ENCODE measurements at places on chromosomes 2 and 18.

GRCh38 chr18:77208964-77209363 lies 40.7 kb upstream of the GALR1 start:
- DNase-seq = peak; percentile 69
- H3K4me1 ChIP-seq = no peaks in the 10 kb centered on the region
- H3K36me3 ChIP-seq = no peaks in the 10 kb centered on the region
- H3K27me3 ChIP-seq = no peaks in the 10 kb centered on the region
- no peak overlapping the region for H3K4me3 ChIP-seq

GRCh38 chr18:22349317-22349898 lies 68.3 kb downstream of the CTAGE1 start:
- DNase-seq = no peak
- H3K36me3 ChIP-seq = no peaks in the 10 kb centered on the region
- peaks cover 20% of the 10 kb centered on the region for H3K27me3 ChIP-seq
- H3K4me1 ChIP-seq = peaks cover 46% of the 10 kb centered on the region
- H3K27ac ChIP-seq = peak overlapping the region; percentile 66

DNA sequence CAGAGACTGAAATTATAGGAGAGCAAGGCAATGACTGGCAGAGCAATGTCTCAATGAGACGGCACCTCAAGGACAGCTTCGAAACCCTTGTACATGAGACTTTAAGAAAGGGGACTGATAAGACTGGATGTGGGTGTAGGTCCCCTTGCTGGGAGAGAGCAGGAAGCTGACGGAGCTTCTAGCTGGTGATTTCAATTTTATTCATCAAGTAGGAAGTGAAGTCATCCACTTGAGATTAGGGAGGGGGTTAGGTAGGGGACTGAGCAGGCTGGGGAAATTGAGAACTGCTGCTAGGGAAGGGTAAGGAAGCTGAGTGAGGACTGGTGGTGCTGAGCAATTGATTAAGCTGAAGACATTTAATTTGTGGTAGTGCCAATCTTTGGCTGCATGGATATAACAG lies 99.5 kb upstream of the ITGB6 start:
- H3K27ac ChIP-seq = no peak overlapping the region
- no peak overlapping the region for H3K4me3 ChIP-seq
- H3K36me3 ChIP-seq = peaks cover 34% of the 10 kb centered on the region
- H3K27me3 ChIP-seq = no peaks in the 10 kb centered on the region

- no peaks in the 10 kb centered on the region for H3K36me3 ChIP-seq
- H3K27ac ChIP-seq = no peak overlapping the region
- peaks cover 7% of the 10 kb centered on the region for H3K4me1 ChIP-seq
- H3K4me3 ChIP-seq = no peak overlapping the region
- no peak for DNase-seq
Measured at GRCh38 chr18:44508474-44508873, 172.2 kb upstream of the SETBP1 start.

- no peak overlapping the region for H3K4me3 ChIP-seq
- H3K27ac ChIP-seq = peak overlapping the region; percentile 27
- H3K4me1 ChIP-seq = peaks cover 31% of the 10 kb centered on the region
- peaks cover 10% of the 10 kb centered on the region for H3K36me3 ChIP-seq
- no peaks in the 10 kb centered on the region for H3K27me3 ChIP-seq
Measured at GRCh38 chr18:58615140-58616132, 13.5 kb downstream of the ALPK2 start.

DNA sequence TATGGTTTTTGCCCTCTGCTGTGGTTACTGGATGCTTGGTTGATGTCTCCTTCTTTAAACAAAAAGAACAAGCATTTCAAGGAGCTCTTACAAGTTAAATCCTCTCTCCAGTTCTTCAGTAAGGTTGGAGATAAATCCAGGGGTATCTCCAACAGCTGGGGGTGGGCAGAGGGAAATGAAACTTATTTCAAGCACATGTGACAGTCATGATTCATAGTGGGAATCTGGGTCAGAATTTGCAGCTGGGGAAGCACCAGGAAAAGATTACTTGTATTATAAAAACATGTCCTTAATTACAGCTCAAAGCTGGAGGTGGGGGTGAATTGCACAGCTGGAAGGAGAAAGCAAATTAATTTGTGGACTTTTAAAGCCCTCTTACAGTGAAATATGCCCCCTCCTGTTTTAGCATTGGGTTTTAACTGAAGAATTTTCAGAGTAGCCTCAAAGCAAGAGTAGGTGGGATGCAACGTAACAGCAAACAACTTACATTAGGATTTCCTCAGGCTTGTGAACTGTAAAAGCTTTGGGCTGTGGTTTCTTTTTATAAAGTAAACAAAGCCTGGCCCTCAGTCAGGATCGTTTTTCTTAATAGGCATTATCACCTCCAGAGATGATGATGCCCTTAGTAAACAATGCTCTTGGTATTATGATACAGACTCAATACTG lies 596.4 kb downstream of the NYAP2 start:
- peaks cover 3% of the 10 kb centered on the region for H3K4me1 ChIP-seq
- H3K4me3 ChIP-seq = no peak overlapping the region
- no peak overlapping the region for H3K27ac ChIP-seq
- H3K27me3 ChIP-seq = no peaks in the 10 kb centered on the region
- no peaks in the 10 kb centered on the region for H3K36me3 ChIP-seq

GRCh38 chr2:165348441-165348840 lies 109.2 kb downstream of the SCN2A start:
- H3K27me3 ChIP-seq = no peaks in the 10 kb centered on the region
- H3K4me3 ChIP-seq = no peak overlapping the region
- no peaks in the 10 kb centered on the region for H3K4me1 ChIP-seq
- no peak overlapping the region for H3K27ac ChIP-seq
- H3K36me3 ChIP-seq = no peaks in the 10 kb centered on the region

Measured in cardiac muscle cell (in vitro differentiated cells and primary cell).